Ureter (tissue), 1 donor: ENCODE measurements at places on chromosomes 6 and 20. TPM values are rescaled to one million over a fixed set of nuclear protein-coding genes. Genes with fewer than 3 reads are reported as not detected.

The ZKSCAN4 gene
- total RNA-seq: 6.2 TPM

DNA sequence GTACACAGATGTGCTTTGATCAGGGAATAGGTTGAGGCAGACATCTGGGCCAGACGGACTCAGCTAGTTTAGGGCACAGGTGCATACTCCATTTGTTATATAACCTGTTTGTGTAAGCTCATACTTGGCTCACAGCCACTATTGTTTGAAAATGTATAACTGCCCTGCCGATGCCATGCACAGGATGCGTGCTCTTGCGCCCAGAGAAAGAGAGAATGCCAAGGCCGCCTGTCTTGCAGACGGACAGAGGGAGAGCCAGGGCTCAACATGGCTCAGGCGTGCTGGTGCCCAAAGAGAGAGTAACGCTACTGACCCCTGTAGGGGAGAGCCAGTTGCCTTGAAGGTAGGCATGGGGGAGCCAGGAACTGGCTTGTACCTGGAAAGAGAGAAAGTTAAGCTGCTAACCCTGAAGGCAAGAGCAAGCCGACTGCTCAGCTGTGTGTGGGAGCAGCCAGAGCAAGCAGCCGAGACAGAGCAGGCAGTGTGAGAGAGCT is 57.7 kb downstream of the FAM229B start:
- DNase-seq: no peak

DNA sequence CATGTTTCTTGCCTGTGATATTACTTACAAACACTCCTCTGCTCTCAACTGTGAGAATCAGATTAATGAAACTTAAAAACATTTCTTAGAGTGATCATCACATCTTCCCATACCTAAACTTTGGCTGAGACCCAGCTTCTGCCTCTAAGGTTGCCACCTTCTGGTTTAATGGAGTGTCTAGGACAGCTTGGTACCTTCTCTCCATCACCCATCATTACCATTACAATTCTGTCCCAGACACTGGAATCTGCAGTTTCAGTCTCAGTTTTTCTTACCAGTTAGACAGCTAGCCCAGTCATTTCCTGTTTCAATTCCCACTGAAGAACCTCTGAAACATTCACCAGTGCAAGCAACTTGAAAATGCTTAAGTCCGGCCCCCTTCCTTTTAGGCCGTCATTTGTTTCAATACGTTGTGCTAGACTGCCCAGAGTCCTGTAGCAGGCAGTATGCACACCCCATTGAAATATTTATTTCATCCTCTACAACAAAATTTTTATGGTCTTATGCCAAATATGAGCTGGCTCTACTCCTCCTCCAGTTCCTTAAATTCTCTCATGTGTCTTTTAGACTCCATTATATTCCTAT is 107.0 kb upstream of the FOXO3 start:
- DNase-seq: no peak

The SLC44A4 gene
- 79.8 TPM for total RNA-seq

DNA sequence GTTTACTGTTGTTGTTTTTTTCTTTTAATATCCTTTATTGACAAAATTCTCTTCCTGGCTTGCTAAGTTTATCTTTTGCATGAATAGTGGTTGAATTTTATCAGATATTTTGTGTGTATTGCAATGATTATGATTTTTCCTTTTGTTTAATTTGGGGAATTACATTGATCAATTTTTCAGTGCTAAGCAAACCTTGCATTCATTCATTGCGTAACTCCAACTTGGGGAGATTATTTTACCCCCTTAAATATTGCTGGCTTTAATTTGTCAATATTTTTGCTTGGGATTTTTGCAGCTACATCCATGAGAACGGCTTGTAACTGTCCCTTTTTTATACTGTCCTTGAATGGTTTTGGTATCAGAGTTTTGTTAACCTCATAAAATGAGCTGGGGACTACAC is 63.4 kb downstream of the SERAC1 start:
- DNase-seq: no peak
